ENCODE measurements at places on chromosomes 7 and 10. TPM values are rescaled to one million over a fixed set of nuclear protein-coding genes. Genes with fewer than 3 reads are reported as not detected.
A peak's percentile ranks its signal among the peaks of the same experiment; 100 is the strongest.

GRCh38 chr10:61195211-61195610 is 251.2 kb upstream of the RHOBTB1 start:
- no peaks in the 10 kb centered on the region for H3K4me1 ChIP-seq
- DNase-seq, result no peak
- no peaks in the 10 kb centered on the region for H3K27me3 ChIP-seq
- no peak overlapping the region for H3K27ac ChIP-seq
- no peak overlapping the region for H3K4me3 ChIP-seq

- H3K27me3 ChIP-seq, result no peaks in the 10 kb centered on the region
- no peak overlapping the region for H3K27ac ChIP-seq
These were observed 598.3 kb downstream of the SUGCT start for GRCh38 chr7:40733114-40733513.

NKX1-2 gene
- not detected for total RNA-seq

GRCh38 chr10:125201791-125202622 is 41.6 kb upstream of the CTBP2 start:
- no peak overlapping the region for H3K27ac ChIP-seq
- DNase-seq, result no peak
- no peak overlapping the region for H3K4me3 ChIP-seq
- no peaks in the 10 kb centered on the region for H3K36me3 ChIP-seq

DNA sequence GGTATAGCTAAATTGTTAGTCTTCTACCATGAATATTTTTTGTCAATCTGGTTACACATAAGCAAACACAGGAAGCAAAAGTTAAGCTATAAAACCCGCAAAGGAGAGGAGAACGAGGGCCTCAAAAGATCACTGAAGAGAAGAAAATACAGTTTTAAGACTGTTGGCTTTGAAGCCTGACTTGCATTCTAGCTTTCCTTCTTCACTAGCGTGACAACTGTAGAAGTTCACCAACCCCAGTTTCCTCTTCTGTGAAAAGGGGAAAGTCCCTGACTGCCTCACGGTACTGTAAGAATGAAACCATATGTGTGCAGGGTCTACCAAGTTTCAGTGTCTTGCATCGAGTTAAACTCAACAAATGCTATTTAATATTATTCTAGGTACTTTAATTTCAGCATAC is 7.5 kb upstream of the LRRN3 start:
- no peaks in the 10 kb centered on the region for H3K27me3 ChIP-seq
- H3K4me3 ChIP-seq, result no peak overlapping the region
- H3K4me1 ChIP-seq, result peaks cover 3% of the 10 kb centered on the region
- peak overlapping the region; percentile 46 for H3K27ac ChIP-seq
- DNase-seq, result no peak
- H3K36me3 ChIP-seq, result no peaks in the 10 kb centered on the region

GRCh38 chr7:7695111-7695817 is 23.1 kb downstream of the RPA3 start:
- DNase-seq, result no peak
- no peaks in the 10 kb centered on the region for H3K27me3 ChIP-seq
- no peaks in the 10 kb centered on the region for H3K4me1 ChIP-seq

DNA sequence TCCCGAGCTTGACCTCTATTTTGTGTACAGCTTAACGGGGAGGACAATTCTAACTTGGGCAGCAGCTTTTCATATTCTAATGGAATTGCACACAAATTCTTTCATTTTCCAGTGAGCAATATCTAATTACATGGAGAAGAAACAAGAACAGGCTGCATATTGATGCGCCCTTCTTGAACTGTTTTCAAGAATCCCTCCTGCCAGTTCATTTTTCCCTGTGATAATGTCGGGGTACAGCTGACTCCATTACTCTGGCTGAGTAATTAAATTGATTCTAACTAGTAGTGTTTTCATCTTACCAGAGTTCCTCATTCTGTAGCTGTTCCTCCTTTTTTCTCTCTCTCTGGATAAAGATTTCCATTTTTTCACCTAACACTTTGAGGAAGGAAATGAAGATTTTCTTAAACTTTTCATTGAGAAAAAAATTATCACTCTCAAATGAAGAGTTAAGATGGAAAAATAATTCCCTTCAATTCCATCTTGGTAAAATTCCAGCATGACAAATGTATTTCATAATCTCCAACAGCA is 190.9 kb downstream of the FANK1 start:
- no peak for DNase-seq
- H3K27ac ChIP-seq, result no peak overlapping the region
- no peak overlapping the region for H3K4me3 ChIP-seq
- no peaks in the 10 kb centered on the region for H3K27me3 ChIP-seq
- no peaks in the 10 kb centered on the region for H3K4me1 ChIP-seq

SH2B2 gene
- 1.6 TPM for total RNA-seq

- no peaks in the 10 kb centered on the region for H3K36me3 ChIP-seq
- DNase-seq, result no peak
- no peak overlapping the region for H3K4me3 ChIP-seq
- H3K27me3 ChIP-seq, result no peaks in the 10 kb centered on the region
- H3K27ac ChIP-seq, result no peak overlapping the region
These were observed 83.2 kb upstream of the BAIAP2L1 start for GRCh38 chr7:98483964-98484545.

GRCh38 chr10:49620841-49621378 is 7.1 kb downstream of the CHAT start:
- peaks cover 6% of the 10 kb centered on the region for H3K27me3 ChIP-seq

DNA sequence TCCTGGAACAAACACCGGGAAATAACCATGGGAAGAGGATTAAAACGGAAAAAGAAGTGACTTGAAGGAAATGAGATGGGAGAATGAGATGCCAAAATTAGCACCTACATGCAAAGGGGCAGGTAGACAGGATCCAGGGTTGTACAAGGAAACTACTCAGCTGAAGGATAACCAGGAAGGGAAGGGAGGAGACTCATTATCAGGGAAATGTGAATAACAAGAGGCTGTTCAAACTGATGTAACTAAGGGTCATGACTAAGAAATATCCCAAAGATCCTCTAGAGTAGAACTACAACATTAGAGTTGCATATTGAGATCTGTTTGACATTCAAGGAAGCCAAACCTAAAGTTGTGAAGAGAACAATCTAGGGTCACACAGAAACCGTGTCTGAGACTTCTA is 166.2 kb upstream of the SP8 start:
- DNase-seq, result no peak
- no peak overlapping the region for H3K4me3 ChIP-seq
- H3K36me3 ChIP-seq, result no peaks in the 10 kb centered on the region
- H3K27ac ChIP-seq, result no peak overlapping the region
- H3K4me1 ChIP-seq, result no peaks in the 10 kb centered on the region
- no peaks in the 10 kb centered on the region for H3K27me3 ChIP-seq

XRCC2 gene
- total RNA-seq, result 1.3 TPM

- no peak for DNase-seq
- no peaks in the 10 kb centered on the region for H3K27me3 ChIP-seq
- no peak overlapping the region for H3K27ac ChIP-seq
These were observed 230.4 kb upstream of the BMPER start for GRCh38 chr7:33674804-33675411.

PTF1A gene
- not detected for total RNA-seq

DNA sequence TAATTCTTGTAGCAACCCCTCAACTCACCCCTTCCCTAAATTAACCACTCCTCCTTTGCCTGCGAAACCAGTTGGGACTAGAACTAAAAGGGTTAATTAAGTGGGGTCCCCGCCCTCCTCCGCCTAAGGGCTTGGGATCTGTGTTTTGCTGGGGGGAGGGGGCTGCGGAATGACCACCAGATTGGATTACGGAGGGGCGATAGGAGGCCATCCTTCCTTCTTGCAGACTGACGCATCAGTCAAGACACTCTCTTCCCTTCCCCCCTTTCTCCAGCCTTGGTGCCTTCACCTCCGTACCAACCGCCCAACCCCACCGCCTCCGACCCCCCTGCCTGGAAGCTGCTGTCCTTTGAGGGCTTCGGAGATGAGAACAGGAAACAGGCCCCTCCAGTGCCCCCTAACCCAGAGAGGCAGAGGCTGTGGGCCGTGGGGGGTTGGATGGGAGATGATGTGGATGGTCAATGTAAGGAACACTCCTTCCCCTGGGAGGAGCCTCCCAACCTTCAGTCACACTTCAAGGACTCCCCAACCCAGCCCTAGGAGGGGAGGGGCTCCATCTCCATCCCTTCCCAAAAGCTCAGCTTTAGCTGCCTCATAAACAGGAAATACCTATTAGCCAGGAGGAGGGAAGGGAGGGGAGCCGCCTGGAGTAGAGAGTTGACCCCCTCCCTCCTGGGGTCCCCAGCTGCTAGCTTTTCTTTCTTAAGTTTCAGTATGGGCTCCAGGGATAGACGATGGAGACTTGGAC is 997 bp upstream of the LDB1 start:
- H3K27ac ChIP-seq, result peak overlapping the region; percentile 96
- peak; percentile 55 for DNase-seq
- peak overlapping the region; percentile 84 for H3K4me3 ChIP-seq
- no peaks in the 10 kb centered on the region for H3K36me3 ChIP-seq
- peaks cover 49% of the 10 kb centered on the region for H3K4me1 ChIP-seq

NPY gene
- total RNA-seq, result not detected

DNA sequence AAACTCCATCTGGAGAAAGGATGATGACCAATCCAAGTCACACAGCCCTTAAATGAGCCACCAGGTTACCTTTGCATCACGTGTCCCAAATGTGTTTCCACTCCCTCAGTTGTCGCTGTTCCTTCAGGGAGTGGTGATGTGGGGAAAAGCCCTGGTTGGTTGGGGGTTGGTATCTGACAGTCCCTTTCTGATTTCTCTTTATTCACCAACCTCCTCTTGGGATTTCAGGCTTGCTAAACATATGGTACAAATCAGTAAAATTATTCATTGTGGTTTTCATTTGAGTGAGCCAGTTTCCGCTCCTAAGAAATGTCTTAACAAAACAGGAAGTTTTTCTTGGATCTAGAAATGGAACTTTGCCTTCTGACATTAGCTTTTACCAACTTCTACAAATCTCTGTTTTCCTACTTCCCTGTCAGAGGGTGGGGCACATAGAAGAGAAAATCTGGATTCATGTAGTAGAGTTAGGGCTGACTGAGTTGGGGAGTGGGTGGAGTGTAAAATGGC is 40.0 kb upstream of the KMT2E start:
- H3K36me3 ChIP-seq, result no peaks in the 10 kb centered on the region
- H3K27ac ChIP-seq, result no peak overlapping the region
- no peak overlapping the region for H3K4me3 ChIP-seq
- DNase-seq, result no peak
- H3K27me3 ChIP-seq, result no peaks in the 10 kb centered on the region

DNA sequence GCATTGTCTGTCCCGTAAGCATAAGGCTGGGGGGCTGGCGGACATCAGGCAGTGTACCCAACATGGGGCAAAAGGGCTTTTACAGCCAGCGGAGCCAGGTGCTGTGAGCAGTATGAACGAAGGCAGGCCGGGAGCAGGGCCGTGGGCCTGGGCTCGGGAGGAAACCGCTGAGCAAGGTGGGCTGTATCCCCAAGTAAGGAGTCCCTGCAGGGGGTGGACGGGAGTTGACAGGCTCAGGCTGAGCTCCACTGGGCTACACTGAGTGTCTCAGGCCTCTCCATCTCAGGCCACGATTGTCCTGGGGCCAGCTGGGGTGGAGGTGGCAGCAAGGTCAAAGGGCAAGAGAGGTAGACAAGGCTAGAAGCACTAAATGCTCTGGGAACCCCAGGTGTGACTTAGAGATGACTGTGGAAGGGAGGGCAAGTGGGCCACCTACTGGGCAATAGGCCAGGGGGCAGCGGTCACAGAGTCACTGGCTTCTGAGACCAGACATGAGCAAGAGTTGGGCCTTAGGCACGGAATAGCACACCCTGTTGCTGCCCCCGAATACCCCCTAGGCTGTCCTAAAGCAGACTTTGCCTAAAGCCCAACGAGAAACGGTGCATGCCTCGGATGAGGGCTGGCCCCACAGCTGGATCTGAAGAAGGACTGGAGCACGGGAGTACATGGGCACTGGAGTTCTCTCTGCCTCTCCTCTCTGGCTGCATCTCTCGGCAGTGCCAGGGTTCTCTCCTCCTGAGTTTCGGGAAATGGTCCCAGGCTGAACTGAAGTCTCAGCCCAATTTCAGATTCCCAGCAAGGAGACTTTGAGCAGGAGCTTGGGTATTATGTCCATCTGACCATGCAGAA is 10.8 kb upstream of the RAMP3 start:
- H3K36me3 ChIP-seq, result no peaks in the 10 kb centered on the region
- DNase-seq, result no peak
- H3K27me3 ChIP-seq, result no peaks in the 10 kb centered on the region
- no peaks in the 10 kb centered on the region for H3K4me1 ChIP-seq
- no peak overlapping the region for H3K4me3 ChIP-seq
- no peak overlapping the region for H3K27ac ChIP-seq

EBLN1 gene
- not detected for total RNA-seq

- no peaks in the 10 kb centered on the region for H3K4me1 ChIP-seq
- no peaks in the 10 kb centered on the region for H3K36me3 ChIP-seq
- no peaks in the 10 kb centered on the region for H3K27me3 ChIP-seq
- no peak overlapping the region for H3K27ac ChIP-seq
- no peak for DNase-seq
- no peak overlapping the region for H3K4me3 ChIP-seq
These were observed 162.5 kb downstream of the SNX10 start for GRCh38 chr7:26454180-26454579.

DNA sequence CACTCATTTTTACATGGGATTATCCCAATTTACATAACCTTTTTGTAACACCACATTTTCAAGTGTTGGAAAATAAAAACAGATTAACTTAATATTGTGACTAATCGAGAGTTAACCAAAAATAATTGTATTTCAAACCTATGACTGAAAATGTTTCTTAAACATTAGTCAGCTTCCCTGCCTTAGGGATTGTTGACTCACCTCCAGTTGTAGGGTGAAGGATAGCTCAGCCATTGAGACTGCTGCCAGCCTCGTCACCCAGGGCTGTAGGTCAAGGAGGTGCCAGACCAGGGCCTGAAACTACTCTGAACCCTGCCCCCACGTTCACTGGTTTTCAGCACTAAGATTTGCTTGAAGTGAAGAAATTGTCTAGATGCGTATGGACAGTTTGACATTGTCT is 351.2 kb downstream of the GFRA1 start:
- DNase-seq, result no peak
- H3K27me3 ChIP-seq, result no peaks in the 10 kb centered on the region
- no peaks in the 10 kb centered on the region for H3K4me1 ChIP-seq

GRCh38 chr7:13179011-13179582 is 491.7 kb downstream of the ARL4A start:
- H3K36me3 ChIP-seq, result no peaks in the 10 kb centered on the region
- no peak overlapping the region for H3K4me3 ChIP-seq
- no peak for DNase-seq

PRSS2 gene
- total RNA-seq, result not detected

DNA sequence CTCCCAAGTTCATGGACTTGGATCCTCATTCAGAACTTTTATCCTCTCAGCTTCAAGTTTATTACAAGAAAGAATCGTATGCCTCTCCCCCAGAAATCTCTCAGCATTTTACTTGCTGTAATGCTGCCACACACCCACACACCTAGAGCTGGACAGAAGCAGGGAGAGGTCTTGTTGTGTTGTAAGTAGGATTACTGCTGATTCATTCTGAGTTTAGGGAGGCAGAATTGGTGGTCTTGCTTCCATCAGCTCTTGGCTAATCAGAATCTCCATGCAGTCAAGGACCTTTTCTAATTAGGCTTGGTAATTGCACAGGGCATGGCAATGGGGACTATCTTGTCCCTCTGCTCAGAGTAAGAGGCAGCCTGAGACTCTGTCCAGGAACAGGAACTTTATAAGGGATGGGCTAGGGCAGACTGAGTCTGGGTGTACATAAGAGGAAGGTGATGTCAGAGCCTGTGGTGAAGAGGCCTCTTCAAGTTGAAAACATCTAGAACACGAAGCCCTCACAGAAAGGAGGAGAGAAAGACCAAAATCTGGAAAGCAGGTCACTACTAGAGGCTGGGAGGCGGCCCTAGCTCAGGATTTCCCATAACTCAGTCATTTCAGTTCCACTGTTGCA is 7.0 kb upstream of the PTPRE start:
- H3K4me1 ChIP-seq, result no peaks in the 10 kb centered on the region
- H3K27me3 ChIP-seq, result no peaks in the 10 kb centered on the region
- DNase-seq, result no peak
- H3K4me3 ChIP-seq, result no peak overlapping the region
